ENCODE measurements at places on chromosomes 2 and 18. TPM values are rescaled to one million over a fixed set of nuclear protein-coding genes. Genes with fewer than 3 reads are reported as not detected.

DNA sequence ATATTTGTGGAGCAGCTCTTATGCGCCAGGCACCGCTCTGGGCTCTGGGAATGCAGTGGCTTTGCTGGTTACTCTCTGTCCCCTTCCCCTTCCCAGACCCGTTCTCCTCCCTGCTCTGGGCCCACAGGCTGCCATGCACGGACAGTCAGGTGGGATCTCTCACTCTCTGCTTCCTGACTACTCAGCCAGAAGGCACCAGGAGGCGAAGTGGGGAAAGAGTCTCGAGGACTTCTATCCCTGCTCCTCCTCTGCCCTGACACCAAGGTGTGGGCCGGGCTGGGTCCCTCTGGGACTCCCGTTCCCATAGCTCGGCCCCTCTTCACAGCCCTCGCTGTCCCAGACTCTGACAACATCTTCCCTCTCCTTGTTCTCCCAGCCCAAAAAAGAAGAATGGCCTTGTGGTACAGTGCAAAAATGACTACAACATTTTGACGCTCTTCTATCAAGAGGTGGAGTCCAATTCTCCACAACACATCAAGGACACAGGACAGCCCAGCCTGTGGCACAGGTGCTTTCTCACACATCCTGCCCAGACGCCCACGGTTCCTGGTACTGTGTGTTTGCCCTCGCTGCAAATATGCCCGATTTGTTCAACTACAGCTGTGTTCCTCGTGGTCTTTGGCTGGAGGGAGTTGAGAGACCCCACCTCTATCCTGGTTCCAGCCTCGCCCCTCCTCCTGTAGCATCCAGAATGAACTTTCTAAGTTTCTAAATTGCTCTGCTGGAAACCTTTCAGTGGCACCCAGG, 14.0 kb upstream of the DUSP2 start:
- H3K27me3 ChIP-seq = no peaks in the 10 kb centered on the region
- H3K4me1 ChIP-seq = no peaks in the 10 kb centered on the region
- DNase-seq = no peak
- no peaks in the 10 kb centered on the region for H3K36me3 ChIP-seq
- no peak overlapping the region for H3K4me3 ChIP-seq
- H3K27ac ChIP-seq = no peak overlapping the region

GRCh38 chr18:77457681-77458080, 208.0 kb downstream of the GALR1 start:
- no peak overlapping the region for H3K4me3 ChIP-seq
- H3K36me3 ChIP-seq = no peaks in the 10 kb centered on the region
- H3K27me3 ChIP-seq = no peaks in the 10 kb centered on the region
- no peaks in the 10 kb centered on the region for H3K4me1 ChIP-seq

Gene VWC2L
- not detected for total RNA-seq

DNA sequence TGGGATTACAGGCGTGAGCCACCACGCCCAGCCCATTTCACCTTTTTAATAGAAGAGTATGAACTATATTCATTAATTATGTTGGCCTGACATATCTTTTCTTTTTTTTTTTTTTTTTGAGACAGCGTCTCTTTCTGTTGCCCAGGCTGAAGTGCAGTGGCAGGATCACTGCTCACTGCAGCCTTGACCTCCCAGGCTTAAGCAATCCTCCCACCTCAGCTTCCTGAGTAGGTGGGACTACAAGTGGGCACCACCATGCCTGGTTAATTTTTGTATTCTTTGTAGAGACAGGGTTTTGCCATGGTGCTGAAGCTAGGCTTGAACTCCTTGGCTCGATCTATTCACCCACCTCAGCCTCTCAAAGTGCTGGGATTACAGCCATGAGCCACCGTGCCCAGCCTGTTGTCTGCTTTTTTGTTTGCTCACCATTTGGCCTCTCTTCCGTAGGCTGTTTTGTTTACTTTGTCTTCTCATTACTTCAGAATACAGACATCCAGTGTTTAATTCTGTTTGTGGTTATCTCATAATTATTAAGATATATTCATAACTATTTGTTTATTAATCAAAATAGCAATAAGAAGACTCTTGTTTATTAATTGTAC, 16.3 kb upstream of the CDH2 start:
- H3K4me3 ChIP-seq = no peak overlapping the region
- H3K27me3 ChIP-seq = no peaks in the 10 kb centered on the region
- no peak for DNase-seq
- no peaks in the 10 kb centered on the region for H3K4me1 ChIP-seq
- H3K27ac ChIP-seq = no peak overlapping the region
- no peaks in the 10 kb centered on the region for H3K36me3 ChIP-seq

Gene POTEJ
- not detected for total RNA-seq

DNA sequence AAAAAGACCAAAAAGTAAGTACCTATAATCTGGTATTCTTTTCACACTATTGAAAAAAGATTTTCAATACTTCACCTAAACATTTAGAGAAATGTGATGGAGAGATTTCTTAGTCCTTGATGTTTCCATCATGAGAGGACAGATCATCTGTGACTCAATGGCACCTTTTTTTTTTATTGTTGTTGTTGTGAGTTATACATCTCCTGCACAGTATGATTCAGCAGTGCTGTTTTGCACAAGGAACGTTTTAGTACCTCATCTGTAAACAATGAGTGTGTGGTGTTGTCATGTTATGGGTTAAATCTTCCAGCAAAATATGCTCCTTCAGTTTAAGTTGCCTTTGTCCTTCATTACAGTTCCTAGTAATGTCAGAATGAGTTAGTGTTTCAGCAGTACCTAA, 2.2 kb downstream of the KIAA1328 start:
- DNase-seq = no peak
- H3K4me3 ChIP-seq = no peak overlapping the region
- no peaks in the 10 kb centered on the region for H3K36me3 ChIP-seq
- peaks cover 15% of the 10 kb centered on the region for H3K4me1 ChIP-seq
- H3K27ac ChIP-seq = no peak overlapping the region

DNA sequence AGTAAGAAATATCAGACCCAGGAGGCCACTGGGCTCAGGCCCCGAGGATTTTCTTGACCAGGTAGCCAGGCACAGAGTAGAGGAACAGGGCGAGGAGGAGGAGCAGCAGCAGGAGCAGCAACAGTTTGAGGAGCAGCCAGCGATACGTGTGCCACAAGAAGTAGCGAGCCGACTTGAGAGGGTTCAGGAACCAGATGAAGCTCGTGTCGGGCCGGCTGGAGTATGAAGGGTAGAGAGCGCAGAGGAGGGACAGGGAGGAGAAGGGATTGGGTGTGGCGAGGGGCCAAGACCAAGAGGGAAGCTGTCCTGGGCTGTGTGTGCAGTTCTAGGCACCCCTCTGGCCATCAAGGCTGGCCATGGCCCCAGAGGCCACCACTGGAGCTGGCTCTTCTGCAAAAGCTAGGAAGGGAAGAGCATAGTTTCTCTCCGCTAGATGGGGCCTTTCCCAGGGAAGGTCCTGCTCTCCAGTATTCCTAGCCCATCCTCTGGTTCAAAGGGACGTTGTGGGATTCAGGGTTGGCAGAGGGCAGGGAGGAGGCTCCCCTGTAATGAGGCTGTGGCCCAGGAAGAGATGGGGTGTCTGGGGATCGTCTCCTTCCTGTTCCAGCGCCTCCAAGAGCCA, 17.8 kb downstream of the OTOF start:
- H3K36me3 ChIP-seq = no peaks in the 10 kb centered on the region
- no peak for DNase-seq
- H3K4me3 ChIP-seq = no peak overlapping the region
- H3K27me3 ChIP-seq = no peaks in the 10 kb centered on the region
- peaks cover 33% of the 10 kb centered on the region for H3K4me1 ChIP-seq

DNA sequence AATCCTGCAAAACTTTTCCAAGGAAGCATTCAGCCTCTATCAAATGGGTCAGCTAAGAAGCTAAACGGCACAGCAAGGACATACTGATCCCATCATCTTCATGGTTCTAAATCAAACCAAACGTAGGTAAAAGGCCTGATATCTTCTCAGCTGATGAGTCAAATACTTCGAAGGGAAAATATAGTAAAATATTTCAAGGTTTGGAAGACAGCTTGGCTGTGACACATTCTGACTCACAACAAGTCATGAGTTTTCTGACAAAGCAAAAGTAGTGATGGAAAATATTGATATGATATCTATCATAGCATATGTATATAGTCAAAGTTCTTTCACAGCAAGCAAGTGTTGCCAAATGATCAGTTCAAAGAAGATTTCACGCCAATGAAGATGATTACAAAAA, 31.5 kb downstream of the DOCK10 start:
- peak; percentile 22 for DNase-seq
- H3K27ac ChIP-seq = no peak overlapping the region
- no peaks in the 10 kb centered on the region for H3K27me3 ChIP-seq
- H3K4me3 ChIP-seq = no peak overlapping the region
- H3K36me3 ChIP-seq = no peaks in the 10 kb centered on the region
